Activated CD4-positive, alpha-beta T cell treated with anti-CD3 and anti-CD28 coated beads, Interleukin-2, amount 10 ng/mL, durations not matched to agents 7 days and 5 days (primary cell): ENCODE measurements at places on chromosomes 5 and 9. TPM values are rescaled to one million over a fixed set of nuclear protein-coding genes. Genes with fewer than 3 reads are reported as not detected.

DNA sequence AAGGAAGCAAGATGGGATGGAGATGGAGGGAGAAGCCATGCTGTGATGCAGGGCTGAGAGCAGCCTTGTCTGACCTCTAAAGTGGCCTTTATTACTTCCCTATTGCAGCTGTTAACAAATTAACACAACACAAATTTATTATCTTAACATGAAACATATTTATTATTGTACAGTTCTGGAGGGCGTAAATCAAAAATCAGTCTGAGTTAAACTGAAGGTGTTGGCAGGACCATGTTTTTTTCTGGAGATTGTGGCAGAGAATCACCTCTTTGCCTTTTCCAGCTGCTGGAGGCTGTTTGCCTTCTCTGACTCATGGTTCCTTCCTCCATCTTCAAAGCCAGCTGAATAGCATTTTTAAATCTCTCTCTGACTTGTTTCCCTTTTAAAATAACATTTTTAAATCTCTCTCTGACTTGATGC, 7.2 kb upstream of the MCC start:
- no peak for DNase-seq

DNA sequence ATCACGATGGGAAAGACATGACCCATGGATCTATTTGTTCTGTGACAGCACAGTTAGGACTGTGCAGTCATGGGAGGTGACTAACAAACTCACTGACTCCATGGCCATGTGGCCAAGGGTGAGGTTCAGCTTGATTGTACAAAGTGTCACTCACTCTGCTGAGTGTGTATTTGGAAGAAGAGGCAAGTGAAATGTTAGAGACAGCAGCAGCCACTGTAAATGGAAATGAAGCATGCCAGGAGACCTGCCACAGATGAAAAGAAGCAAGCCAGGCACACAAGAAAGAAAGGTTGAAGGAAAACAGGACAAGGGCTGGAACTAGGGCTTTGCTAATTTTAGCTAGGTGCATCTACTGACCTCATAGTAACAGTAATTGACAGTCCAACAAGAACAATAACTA, 42.7 kb upstream of the PALM2AKAP2 start:
- DNase-seq, result no peak

DNA sequence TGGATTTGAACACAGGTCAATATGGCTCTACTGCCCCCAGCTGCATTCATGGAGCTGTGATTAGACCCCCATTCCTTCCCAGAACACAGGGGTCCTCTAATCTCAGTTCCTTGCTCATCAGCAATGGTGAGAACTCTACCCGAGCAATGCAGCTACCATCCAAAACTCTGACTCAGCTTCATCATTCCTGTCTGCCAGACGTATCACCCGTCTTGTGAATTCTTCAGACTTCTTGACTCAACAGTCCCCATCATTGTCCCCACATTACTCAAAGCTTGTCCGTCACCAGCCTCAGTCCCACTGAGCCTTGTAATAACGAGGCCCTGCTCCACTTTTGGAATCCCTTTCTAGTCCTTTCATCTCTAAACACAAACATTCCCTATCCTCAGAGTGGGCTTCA, 36.3 kb upstream of the STX17 start:
- DNase-seq, result no peak

ANKRD31 gene
- 0.17 TPM for total RNA-seq

GRCh38 chr9:106875529-106875928, 12.6 kb downstream of the ZNF462 start:
- no peak for DNase-seq

DNA sequence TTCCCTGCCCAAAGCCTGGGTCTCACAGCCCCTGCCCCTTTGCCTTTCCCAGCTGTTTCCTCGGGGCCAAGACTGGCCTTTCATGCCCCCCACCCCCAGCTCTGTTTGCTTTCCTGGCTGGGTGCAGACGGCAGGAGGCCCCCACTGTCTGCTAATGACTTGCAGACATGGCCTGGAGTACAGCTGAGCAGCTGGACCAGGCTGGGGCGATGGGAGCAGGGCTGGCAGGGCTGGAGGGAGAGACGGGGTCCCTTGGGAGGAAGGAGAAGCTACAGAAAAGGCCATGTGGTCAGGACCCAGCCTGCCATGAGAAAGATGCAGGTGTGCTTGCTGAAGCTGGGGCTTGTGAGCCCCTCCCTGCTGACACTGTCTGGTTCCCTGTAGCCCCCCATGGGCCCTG, 28.3 kb upstream of the GFPT2 start:
- DNase-seq, result no peak

XRCC4 gene
- 11.6 TPM for total RNA-seq
